ENCODE measurements at places on chromosomes 3 and 15.

GRCh38 chr3:162605651-162606204 is 1109.1 kb downstream of the OTOL1 start:
- no peak for DNase-seq
- H3K4me3 ChIP-seq, result no peak overlapping the region
- no peaks in the 10 kb centered on the region for H3K36me3 ChIP-seq
- H3K27me3 ChIP-seq, result no peaks in the 10 kb centered on the region
- H3K4me1 ChIP-seq, result no peaks in the 10 kb centered on the region

GRCh38 chr15:47744496-47744895 is 27.2 kb downstream of the SEMA6D start:
- H3K4me1 ChIP-seq, result no peaks in the 10 kb centered on the region
- H3K27ac ChIP-seq, result no peak overlapping the region
- no peak overlapping the region for H3K4me3 ChIP-seq
- DNase-seq, result no peak
- no peaks in the 10 kb centered on the region for H3K27me3 ChIP-seq

- DNase-seq, result no peak
- H3K4me1 ChIP-seq, result peaks cover 7% of the 10 kb centered on the region
- no peaks in the 10 kb centered on the region for H3K27me3 ChIP-seq
- no peak overlapping the region for H3K4me3 ChIP-seq
- peak overlapping the region; percentile 70 for H3K27ac ChIP-seq
Measured at GRCh38 chr3:12831301-12831866, 10.0 kb downstream of the RPL32 start.

- DNase-seq, result no peak
- peaks cover 36% of the 10 kb centered on the region for H3K27me3 ChIP-seq
- H3K27ac ChIP-seq, result no peak overlapping the region
- H3K4me1 ChIP-seq, result no peaks in the 10 kb centered on the region
Measured at GRCh38 chr15:39286706-39287105, 294.2 kb upstream of the THBS1 start.

DNA sequence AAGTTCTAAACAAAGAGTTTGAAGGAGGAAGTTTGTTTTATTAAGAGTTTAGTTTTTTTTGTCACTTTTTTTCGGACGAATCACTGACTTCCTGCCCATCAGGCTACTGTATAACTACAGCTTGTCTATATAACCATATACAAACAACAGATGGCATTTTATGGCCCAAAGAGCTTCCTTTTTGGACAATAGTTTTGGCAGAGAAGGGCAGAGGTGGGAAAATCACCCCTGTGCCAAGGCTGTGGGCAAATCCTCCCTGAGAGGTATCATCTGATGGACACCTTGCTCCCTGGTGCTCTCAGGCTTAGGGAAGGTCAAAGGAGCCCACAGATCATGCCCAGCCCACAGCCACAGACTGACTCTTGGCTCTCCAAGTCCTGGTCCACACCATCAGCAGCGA is 113.4 kb downstream of the OXNAD1 start:
- H3K36me3 ChIP-seq, result peaks cover 91% of the 10 kb centered on the region
- peak overlapping the region; percentile 85 for H3K27ac ChIP-seq
- peaks cover 82% of the 10 kb centered on the region for H3K4me1 ChIP-seq
- no peak for DNase-seq
- H3K27me3 ChIP-seq, result no peaks in the 10 kb centered on the region

GRCh38 chr3:59072681-59073080 is 22.9 kb upstream of the CFAP20DC start:
- no peak overlapping the region for H3K27ac ChIP-seq
- peaks cover 15% of the 10 kb centered on the region for H3K4me1 ChIP-seq
- H3K27me3 ChIP-seq, result peaks cover 29% of the 10 kb centered on the region
- no peaks in the 10 kb centered on the region for H3K36me3 ChIP-seq

DNA sequence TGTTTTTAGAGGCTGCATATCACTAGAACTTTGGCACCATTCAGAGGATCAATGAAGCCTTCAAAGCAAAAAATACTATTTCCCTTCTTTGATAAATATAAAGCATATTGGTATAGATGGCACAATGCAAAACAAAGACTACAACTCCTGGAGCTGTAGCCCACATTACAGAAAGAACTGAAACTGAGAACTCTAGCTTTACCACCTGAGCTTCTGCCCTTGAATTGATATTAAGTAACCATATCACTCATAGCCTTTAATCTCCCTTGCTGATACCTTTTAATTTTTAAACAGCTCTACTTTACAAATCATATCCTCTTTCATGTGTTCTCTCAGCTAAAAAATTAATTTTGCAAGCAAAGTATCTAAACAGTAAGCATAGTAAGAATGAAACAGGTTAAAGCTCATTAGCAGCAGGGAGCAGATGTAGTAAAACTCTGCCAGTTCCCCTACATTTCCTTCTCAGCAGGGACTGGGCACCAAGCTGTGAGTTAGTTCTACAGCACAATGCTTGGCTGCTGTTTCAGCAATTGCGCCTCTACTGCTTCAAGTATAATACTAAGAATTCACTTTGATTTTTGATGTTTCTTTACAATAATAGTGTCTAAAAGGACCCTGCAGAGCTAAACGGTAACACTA is 97.9 kb upstream of the NANOGP8 start:
- no peaks in the 10 kb centered on the region for H3K36me3 ChIP-seq
- DNase-seq, result no peak
- no peaks in the 10 kb centered on the region for H3K27me3 ChIP-seq
- no peak overlapping the region for H3K27ac ChIP-seq
- no peak overlapping the region for H3K4me3 ChIP-seq

- H3K27ac ChIP-seq, result no peak within 1 kb of the TSS
- H3K27me3 ChIP-seq, result peaks cover 41% of the 10 kb centered on the region
- peak; percentile 64 for DNase-seq
- no peaks in the 10 kb centered on the region for H3K36me3 ChIP-seq
- peaks cover 38% of the 10 kb centered on the region for H3K4me1 ChIP-seq
- peak within 1 kb of the TSS; percentile 70 for H3K4me3 ChIP-seq
Measured at GRCh38 chr15:41493205-41493901, at the start of gene ITPKA. TSS of gene ITPKA (plus strand) at chr15:41493874. CDS start at chr15:41493928, 54 bp downstream.

GRCh38 chr15:56868170-56868569 is 50.3 kb upstream of the TCF12 start:
- H3K27ac ChIP-seq, result no peak overlapping the region
- H3K36me3 ChIP-seq, result no peaks in the 10 kb centered on the region
- DNase-seq, result no peak
- no peak overlapping the region for H3K4me3 ChIP-seq

DNA sequence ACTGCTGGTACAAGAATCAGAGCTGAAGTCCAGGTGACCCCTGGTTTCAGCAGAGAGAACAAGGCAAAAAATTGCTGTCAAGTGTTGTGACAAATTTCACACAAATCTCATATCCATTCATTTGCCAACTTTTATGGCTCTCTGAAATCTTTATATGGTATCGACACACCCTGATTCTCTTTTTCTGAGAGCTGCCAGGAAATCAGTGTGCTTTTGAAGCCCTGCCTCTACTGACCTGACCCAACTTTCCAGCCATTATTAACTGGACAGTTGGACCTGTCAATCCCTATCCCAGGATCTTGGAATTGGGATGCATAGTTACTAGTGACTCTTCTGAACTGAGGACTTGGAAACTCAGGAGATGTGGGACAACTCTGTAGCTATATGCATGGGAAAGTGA is 288.2 kb upstream of the GADL1 start:
- no peaks in the 10 kb centered on the region for H3K4me1 ChIP-seq
- no peak overlapping the region for H3K4me3 ChIP-seq
- H3K27ac ChIP-seq, result no peak overlapping the region

GRCh38 chr3:2837910-2838309 is 272.3 kb downstream of the IL5RA start:
- no peak overlapping the region for H3K4me3 ChIP-seq
- no peaks in the 10 kb centered on the region for H3K36me3 ChIP-seq
- no peak overlapping the region for H3K27ac ChIP-seq
- no peaks in the 10 kb centered on the region for H3K4me1 ChIP-seq
- H3K27me3 ChIP-seq, result no peaks in the 10 kb centered on the region

DNA sequence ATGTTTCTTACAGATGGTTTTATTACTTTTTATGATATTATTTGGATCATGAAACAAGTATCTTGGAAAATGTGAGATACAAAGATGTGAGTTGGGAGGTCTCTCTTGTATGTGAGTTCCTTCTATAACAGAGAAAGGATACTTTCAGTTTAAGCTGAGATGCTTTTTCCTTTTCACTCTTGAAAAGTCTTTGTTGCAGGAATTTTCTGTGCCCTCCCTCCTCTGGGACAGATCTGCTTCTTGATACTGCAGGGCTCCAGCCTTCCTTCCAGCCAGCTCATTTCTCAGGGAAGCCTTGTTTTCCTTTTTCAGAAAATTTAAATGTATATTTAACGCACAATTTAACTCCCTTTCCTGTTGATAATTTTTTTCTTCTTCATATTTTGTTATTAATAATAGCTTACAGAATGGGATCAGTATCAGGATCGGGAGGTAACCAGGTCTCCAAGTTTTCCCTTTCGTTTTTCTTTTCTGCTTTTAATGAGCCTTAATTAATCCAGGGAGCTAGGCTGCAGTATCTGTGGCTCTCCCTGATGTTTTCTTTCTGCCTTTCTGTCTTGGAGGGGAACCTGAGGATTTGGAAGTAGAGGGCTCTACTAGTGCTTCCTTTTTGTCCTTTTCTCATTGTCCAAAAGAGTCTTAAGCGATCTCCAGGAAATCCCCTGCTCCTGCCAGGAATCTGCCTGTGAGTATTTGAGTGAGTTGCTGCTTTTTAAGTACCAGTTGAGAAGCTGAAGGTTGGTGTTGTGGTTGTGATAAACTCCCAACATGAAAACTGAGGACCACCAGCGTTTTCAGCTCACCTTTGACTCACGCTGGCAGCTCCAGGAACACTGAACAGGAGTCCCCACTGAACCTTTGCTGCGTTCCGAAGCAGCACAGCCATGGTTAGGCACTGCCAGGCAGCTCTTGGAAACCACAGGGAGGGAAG is 105.7 kb downstream of the IGF1R start:
- no peak overlapping the region for H3K4me3 ChIP-seq
- no peak overlapping the region for H3K27ac ChIP-seq
- H3K4me1 ChIP-seq, result no peaks in the 10 kb centered on the region

GRCh38 chr15:39326306-39326975 is 254.4 kb upstream of the THBS1 start:
- no peaks in the 10 kb centered on the region for H3K36me3 ChIP-seq
- H3K27ac ChIP-seq, result no peak overlapping the region
- H3K27me3 ChIP-seq, result peaks cover 8% of the 10 kb centered on the region
- H3K4me3 ChIP-seq, result no peak overlapping the region
- no peaks in the 10 kb centered on the region for H3K4me1 ChIP-seq

DNA sequence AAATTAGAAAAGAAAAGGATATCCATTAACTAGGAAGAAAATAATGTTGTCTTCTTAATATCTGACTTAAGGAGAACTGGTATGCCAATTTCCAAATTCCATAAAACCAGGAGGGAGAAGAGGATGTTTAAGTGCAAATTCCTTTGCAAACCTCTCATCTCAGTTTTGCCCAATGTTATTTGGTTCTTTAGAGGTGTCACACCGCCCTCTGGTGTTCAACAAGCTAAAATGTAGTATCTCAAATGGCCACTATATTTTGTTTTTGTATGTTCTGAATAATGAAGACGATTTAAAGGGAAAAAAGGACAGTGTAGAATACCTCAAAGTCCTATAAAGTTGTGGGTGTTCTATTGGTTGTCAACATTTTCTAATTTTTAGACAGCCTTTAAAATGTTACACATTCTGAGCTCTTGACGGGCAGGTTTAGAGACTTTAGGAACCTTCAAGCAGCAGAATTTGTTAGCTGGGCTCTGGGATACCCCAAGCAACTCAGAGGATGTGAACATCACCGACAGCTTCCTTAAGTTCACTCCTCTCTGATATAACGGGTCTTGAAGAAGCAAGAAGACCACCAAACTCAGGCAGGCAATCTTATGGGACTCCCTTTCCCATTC is 458.3 kb downstream of the MFSD1 start:
- H3K36me3 ChIP-seq, result no peaks in the 10 kb centered on the region
- peak; percentile 61 for DNase-seq
- no peaks in the 10 kb centered on the region for H3K4me1 ChIP-seq
- H3K27me3 ChIP-seq, result peaks cover 2% of the 10 kb centered on the region
- no peak overlapping the region for H3K27ac ChIP-seq
- no peak overlapping the region for H3K4me3 ChIP-seq

DNA sequence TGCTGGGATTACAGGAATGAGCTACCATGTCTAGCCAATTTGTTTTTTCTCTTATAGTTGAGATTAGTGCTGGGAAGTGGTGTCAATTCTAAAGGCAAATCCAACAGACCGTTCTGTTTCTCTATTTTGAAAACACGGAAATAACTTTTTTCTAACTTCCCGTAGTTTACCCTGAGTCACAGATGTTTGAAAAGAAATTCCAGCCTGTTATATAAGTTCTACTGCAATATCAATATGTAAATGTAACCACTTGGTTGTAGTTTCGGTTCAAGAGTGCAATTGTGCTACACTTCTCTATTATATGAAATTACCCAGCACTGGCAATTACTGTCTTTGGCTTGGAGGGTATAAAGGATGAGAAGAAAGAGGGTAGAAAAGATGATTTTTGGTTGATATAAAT is 22.3 kb upstream of the GNB4 start:
- no peaks in the 10 kb centered on the region for H3K36me3 ChIP-seq
- no peak overlapping the region for H3K27ac ChIP-seq
- peaks cover 5% of the 10 kb centered on the region for H3K4me1 ChIP-seq
- H3K27me3 ChIP-seq, result no peaks in the 10 kb centered on the region

- H3K36me3 ChIP-seq, result no peaks in the 10 kb centered on the region
- no peaks in the 10 kb centered on the region for H3K27me3 ChIP-seq
- H3K4me3 ChIP-seq, result no peak overlapping the region
- no peaks in the 10 kb centered on the region for H3K4me1 ChIP-seq
- DNase-seq, result no peak
- H3K27ac ChIP-seq, result no peak overlapping the region
Measured at GRCh38 chr3:192082730-192083660, 622.0 kb downstream of the PYDC2 start.

- no peak for DNase-seq
- H3K36me3 ChIP-seq, result no peaks in the 10 kb centered on the region
- no peak overlapping the region for H3K27ac ChIP-seq
- no peak overlapping the region for H3K4me3 ChIP-seq
- no peaks in the 10 kb centered on the region for H3K4me1 ChIP-seq
Measured at GRCh38 chr15:48066456-48066855, 54.3 kb upstream of the SLC24A5 start.

- H3K27me3 ChIP-seq, result peaks cover 8% of the 10 kb centered on the region
- H3K36me3 ChIP-seq, result no peaks in the 10 kb centered on the region
- no peak overlapping the region for H3K4me3 ChIP-seq
Measured at GRCh38 chr15:88419830-88420229, 47.4 kb downstream of the MRPL46 start.

- H3K36me3 ChIP-seq, result peaks cover 3% of the 10 kb centered on the region
- H3K4me1 ChIP-seq, result peaks cover 3% of the 10 kb centered on the region
- H3K4me3 ChIP-seq, result no peak overlapping the region
- DNase-seq, result no peak
- H3K27ac ChIP-seq, result no peak overlapping the region
Measured at GRCh38 chr3:57822686-57823085, 66.6 kb downstream of the SLMAP start.

GRCh38 chr3:63705092-63705645 is 52.7 kb downstream of the SNTN start:
- no peaks in the 10 kb centered on the region for H3K36me3 ChIP-seq
- no peak overlapping the region for H3K4me3 ChIP-seq
- H3K27me3 ChIP-seq, result no peaks in the 10 kb centered on the region
- no peak overlapping the region for H3K27ac ChIP-seq
- no peaks in the 10 kb centered on the region for H3K4me1 ChIP-seq
- DNase-seq, result no peak

- no peak overlapping the region for H3K4me3 ChIP-seq
- H3K4me1 ChIP-seq, result peaks cover 19% of the 10 kb centered on the region
- H3K27ac ChIP-seq, result no peak overlapping the region
- no peak for DNase-seq
- H3K36me3 ChIP-seq, result peaks cover 2% of the 10 kb centered on the region
Measured at GRCh38 chr3:161051856-161052255, 53.3 kb downstream of the B3GALNT1 start.

- no peak for DNase-seq
- no peak overlapping the region for H3K4me3 ChIP-seq
- H3K27ac ChIP-seq, result no peak overlapping the region
- H3K27me3 ChIP-seq, result no peaks in the 10 kb centered on the region
- no peaks in the 10 kb centered on the region for H3K36me3 ChIP-seq
- no peaks in the 10 kb centered on the region for H3K4me1 ChIP-seq
Measured at GRCh38 chr3:177439694-177440269, 242.5 kb upstream of the TBL1XR1 start.

Data from activated CD8-positive, alpha-beta T cell treated with anti-CD3 and anti-CD28 coated beads, Interleukin-2, amount 10 ng/mL, durations not matched to agents 7 days and 5 days (primary cell).